WTC11 (cell line): ENCODE measurements at places on chromosomes 3 and 15. TPM values are rescaled to one million over a fixed set of nuclear protein-coding genes. Genes with fewer than 3 reads are reported as not detected.
A peak's percentile ranks its signal among the peaks of the same experiment; 100 is the strongest.

TOP2B gene
- 151 to 167 TPM (median 160 TPM) in 3 replicates for total RNA-seq

CACNA2D2 gene
- 22.0 to 23.4 TPM (median 22.3 TPM) in 3 replicates for total RNA-seq

SKOR1 gene
- 0.09 to 0.22 TPM (median 0.11 TPM) in 3 replicates for total RNA-seq

GNAT1 gene
- total RNA-seq, result 0.13 to 0.39 TPM (median 0.14 TPM) in 3 replicates

CLDN18 gene
- 0.13 to 0.23 TPM (median 0.16 TPM) in 3 replicates for total RNA-seq

GP5 gene
- total RNA-seq, result 0.09 to 0.16 TPM (median 0.11 TPM) in 3 replicates

MFGE8 gene
- total RNA-seq, result 719 to 847 TPM (median 814 TPM) in 3 replicates

STAB1 gene
- total RNA-seq, result 1.9 to 2.6 TPM (median 2.1 TPM) in 3 replicates

SLC7A14 gene
- 0.25 to 0.68 TPM (median 0.62 TPM) in 3 replicates for total RNA-seq

MEX3B gene
- total RNA-seq, result 8.5 to 8.9 TPM (median 8.8 TPM) in 3 replicates

OR4F6 gene
- total RNA-seq, result not detected in 3 replicates

RETNLB gene
- not detected in 3 replicates for total RNA-seq

TRH gene
- 0.16 to 0.27 TPM (median 0.22 TPM) in 3 replicates for total RNA-seq

GOLGA8J gene
- total RNA-seq, result 0.11 to 0.33 TPM in 2 of 3 replicates, not detected in the other

SPATA12 gene
- total RNA-seq, result 0.18 to 0.39 TPM (median 0.37 TPM) in 3 replicates

SLC2A2 gene
- total RNA-seq, result 0.16 TPM in 1 of 3 replicates, not detected in the others

GREM1 gene
- 0.59 to 1.4 TPM (median 0.71 TPM) in 3 replicates for total RNA-seq

LACTB gene
- 14.9 to 17.2 TPM (median 14.9 TPM) in 3 replicates for total RNA-seq

GRCh38 chr15:77358545-77359240 lies 61.2 kb downstream of the PEAK1 start:
- no peak for DNase-seq

GRCh38 chr3:122260206-122260605 lies 64.8 kb upstream of the CSTA start:
- no peak for DNase-seq

DNA sequence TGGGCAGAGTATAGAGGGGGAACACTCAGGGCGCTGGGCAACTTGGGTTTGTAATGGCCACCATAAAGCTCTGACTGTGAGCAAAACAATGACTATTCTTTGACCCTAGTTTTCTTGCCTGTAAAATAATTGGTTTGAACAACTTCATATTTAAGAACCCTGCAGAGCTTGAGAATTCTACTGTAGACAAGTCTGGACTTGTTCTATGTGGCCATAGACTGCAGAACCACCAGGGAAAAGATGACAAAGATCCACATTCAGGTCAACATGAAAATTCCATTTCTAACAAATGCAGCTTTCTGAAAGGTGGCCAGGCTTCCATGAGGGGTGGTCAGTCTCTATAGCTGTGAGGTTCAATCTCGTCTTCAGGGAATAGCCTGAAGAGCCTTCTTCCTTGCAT lies 239.4 kb upstream of the LRRN1 start:
- DNase-seq, result no peak

GRCh38 chr3:32238453-32239306 lies at the start of gene CMTM8:
TSS of gene CMTM8 (plus strand) at chr3:32238680. CDS start at chr3:32238973, 293 bp downstream.
- DNase-seq, result peak; percentile 63

- DNase-seq, result no peak
Measured at GRCh38 chr3:39905788-39906187, 96.4 kb downstream of the MYRIP start.

- DNase-seq, result peak; percentile 25
Measured at GRCh38 chr3:40290396-40290795, 19.1 kb upstream of the EIF1B start.

- DNase-seq, result no peak
Measured at GRCh38 chr3:125675791-125676190, 80.5 kb upstream of the OSBPL11 start.

GRCh38 chr3:37601832-37602231 lies 259.8 kb upstream of the CTDSPL start:
- no peak for DNase-seq

DNA sequence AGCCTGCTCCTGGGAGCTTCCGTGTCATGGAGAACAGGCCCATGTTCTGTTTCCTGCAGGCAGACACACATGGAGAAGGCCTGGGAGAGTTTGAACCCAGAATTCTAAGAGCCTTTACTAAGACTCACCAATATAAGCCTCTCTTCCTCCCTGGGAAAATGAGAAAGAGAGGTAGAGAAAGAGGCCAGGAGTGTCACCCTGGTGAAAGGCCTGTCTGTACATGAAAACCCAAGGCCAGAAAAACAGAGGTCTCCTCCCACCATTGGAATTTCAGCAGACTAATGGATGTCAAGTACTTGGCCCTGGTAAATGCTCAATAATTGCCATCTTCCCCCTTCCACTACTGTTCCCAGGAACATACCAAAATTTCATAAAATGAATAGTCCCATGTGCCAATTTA lies 117.6 kb downstream of the TOP2B start:
- no peak for DNase-seq

- no peak for DNase-seq
Measured at GRCh38 chr3:48437812-48438211, 2.1 kb downstream of the CCDC51 start.

GRCh38 chr3:49668414-49668797 lies 5.7 kb upstream of the APEH start:
- no peak for DNase-seq

DNA sequence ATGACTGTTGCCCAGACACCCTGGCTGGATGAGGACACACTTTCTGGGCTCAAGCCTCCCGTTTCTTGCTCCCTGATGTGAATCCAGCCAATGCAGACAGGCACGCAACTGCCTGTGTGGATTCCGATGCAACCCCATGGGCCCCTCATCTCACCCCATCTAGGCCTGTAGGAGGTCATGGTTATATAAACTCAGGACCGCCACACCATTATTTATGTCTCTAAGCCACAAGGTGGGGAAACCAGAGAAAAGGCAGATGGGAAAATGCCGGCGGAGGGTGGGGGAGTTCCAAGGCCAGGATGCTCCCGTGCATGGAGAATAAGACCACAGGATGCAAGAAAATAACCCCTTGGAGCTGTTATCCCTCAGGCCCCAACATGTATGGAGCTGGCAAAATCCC lies 2.0 kb downstream of the MESP1 start:
- DNase-seq, result no peak

GRCh38 chr3:159634483-159634882 lies 354.2 kb upstream of the IL12A start:
- DNase-seq, result no peak

DNA sequence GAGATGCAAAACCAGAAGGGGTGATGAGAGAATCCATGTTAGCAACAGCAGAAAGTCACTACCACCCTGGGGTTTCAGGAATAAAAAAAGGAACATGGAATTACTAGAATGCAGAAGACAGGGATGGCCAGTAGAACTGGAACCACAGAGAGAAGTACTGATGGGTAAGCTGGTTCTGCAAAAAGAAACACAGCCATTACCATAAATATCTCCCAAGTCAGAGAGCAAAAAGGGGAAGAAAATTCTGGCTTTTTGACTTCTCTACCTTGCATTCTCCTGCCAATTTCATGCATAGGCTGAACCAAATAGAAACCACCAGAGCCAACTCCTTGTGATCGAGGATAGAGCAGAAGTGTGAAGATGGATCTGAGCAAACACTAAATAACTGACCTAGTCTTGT lies 550.4 kb upstream of the NAALADL2 start:
- DNase-seq, result no peak

DNA sequence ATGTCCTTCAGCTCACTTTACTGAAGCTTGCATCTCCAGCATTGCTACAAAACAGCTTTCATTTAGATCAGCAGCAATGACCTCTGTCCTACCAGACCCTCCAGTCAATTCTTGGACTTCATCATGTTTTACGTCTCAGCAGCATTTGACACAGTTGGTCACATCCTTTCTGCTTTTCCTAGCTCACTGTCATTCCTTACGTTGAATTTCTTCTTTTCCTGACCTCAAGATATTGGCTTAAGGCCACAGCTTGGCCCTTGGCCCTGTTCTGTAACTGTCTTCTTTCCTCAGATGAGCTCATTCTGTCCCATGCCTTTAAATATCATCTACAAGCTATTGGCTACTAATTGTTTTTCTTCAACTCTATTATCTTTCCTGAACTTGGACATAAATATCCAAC lies 576.2 kb upstream of the KCNMB2 start:
- no peak for DNase-seq

GRCh38 chr3:45681846-45682245 lies 7.3 kb upstream of the SACM1L start:
- no peak for DNase-seq

GRCh38 chr3:31974471-31974870 lies 6.6 kb downstream of the OSBPL10 start:
- no peak for DNase-seq

DNA sequence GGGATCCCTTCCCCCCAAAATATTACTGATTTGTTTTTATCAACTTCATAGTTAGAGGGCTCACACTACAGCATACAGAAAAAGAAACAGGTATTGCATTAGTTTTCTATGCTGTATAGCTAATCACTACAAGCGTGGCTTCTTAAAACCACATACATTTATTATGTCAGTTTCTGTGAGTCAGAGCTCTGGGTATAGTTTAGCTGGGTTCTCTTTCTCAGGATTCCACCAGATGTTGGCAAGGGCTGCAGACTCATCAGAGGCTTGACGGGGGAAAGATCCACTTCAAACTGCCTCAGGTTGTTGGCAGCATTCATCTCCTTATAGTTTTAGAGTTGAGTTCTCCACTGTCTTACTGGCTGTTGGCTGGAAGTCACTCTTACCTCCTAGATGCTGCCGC lies 328.0 kb downstream of the NLGN1 start:
- no peak for DNase-seq

GRCh38 chr3:20990896-20991295 lies 760.1 kb downstream of the ZNF385D start:
- no peak for DNase-seq

DNA sequence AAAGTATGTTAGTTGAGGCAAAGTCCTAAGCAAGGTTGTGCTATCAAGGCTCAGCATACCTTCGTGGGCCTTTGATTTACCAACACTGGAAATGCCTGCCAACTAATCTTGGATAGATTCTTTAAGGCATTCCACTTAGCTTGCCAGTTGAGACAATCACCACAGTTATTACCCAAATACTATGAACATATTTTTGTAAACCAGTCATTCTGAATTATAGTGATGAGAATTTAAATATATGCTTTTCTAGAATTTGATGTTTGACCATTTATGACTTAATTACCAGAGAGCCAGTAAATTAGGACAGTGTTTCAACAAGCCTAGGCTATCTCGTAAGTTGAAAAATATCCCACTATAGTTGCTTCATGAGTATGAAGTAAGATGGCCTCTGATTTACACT lies 15.5 kb downstream of the TRIM59 start:
- no peak for DNase-seq

DNA sequence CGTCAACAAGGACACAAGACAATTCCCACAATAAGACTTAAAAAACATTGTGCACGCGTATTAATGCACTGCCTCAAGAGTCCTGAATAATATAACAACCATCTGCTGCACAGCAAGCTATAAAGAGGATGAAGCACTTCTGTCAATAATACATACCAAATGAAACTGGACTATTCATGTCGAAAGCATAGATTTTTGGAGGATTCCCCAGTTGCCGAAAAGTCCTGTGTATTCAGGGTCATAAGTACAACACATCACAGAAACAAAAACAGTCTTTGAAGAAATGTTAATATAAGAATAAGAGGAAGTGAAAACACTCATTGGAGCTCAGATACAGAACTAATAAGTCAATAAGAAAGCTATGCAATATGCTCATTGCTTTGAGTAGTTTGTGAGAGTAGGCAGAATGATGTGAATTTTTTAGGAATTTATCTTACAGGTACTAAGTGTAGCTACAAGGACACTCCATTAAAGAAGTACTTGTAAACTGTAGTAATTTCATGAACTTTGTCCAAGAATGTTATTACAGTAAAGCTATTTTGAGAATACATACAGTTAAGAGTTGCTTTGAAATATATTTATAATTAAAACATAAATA lies 31.6 kb downstream of the CBLB start:
- DNase-seq, result no peak

DNA sequence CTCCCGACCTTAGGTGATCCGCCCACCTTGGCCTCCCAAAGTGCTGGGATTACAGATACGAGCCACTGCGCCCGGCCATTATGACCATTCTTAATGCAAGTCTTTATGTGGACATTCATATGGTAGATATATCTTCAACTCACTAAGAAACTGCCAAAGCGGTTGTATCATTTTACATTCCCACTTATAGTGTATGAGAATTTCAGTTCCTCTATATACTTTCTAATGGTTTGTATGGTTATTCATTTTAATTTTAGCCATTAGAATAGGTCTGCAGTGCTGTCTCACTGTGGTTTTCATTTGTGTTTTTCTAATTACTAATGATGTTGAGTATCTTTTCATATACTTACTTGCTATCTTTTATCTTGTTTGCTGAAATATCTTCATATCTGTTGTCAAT lies 32.5 kb downstream of the TCF12 start:
- no peak for DNase-seq

DNA sequence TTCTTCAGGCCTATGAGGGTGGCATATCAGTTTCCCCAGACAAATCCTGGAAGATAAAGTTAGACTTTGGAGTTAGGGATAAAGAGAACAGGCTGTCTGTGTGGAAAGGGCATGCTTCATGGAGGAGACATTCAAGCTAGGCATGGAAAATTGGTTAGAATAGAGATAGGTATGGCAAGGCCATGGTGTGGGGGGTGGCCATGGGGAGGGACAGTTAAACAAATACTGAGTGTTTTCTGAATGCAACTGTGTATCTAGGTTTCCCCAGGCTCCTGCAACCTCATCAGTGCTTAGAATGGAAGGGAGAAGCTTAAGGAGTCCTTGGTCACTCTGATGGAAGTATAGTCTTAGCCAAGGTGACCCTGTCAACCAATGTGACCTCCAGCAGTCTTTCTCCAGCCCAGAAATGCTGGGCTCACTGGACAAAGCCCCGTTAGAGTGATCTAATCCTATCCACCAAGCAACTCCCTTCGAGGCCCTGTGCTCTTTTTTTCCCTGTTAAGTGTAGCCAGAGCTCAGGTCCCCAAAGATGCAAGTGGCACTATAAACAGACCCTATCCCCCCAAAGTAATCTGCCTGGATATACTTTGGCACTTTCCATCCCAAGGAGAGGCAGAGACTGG lies 5.5 kb upstream of the PKM start:
- no peak for DNase-seq

DNA sequence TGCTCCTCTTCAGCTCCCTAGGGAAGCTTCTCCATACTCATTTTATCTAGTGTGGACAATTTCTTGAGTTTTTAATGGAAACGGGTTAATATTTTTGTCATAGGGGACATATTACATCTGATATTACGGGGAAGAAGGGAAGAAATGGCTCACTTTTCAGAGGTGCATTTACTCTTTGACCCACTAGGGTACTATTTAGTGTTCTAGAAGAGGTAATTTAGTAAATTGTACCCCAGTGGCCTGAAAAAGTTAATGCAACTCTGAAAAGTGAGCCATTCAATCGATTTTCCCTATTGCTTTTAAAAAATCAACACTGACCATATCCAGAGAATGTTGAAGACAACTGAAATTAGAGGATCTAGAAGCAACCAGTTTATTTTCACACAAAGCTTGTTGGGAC lies 71.2 kb downstream of the MAP2K5 start:
- no peak for DNase-seq

GRCh38 chr3:150751781-150752263 lies 11.1 kb downstream of the SIAH2 start:
- DNase-seq, result no peak
